Myocyte (in vitro differentiated cells): ENCODE measurements at places on chromosomes 4 and X. TPM values are rescaled to one million over a fixed set of nuclear protein-coding genes. Genes with fewer than 3 reads are reported as not detected.

- DNase-seq: peak; percentile 53
Observed at GRCh38 chr4:42519803-42520417, 122.6 kb downstream of the SHISA3 start.

GRCh38 chrX:72258174-72258573 lies 18.9 kb downstream of the RPS4X start:
- peak; percentile 40 for DNase-seq

- no peak for DNase-seq
Observed at GRCh38 chr4:23040539-23040938, 347.8 kb downstream of the GBA3 start.

GRCh38 chr4:160233141-160233540 lies 1130.3 kb downstream of the RAPGEF2 start:
- no peak for DNase-seq

GRCh38 chrX:6857749-6858148 lies 289.8 kb upstream of the STS start:
- DNase-seq: no peak

- no peak for DNase-seq
Observed at GRCh38 chr4:76279462-76279861, 27.1 kb upstream of the STBD1 start.

GRCh38 chrX:139200793-139201192 lies 329.7 kb upstream of the F9 start:
- no peak for DNase-seq

GRCh38 chrX:78725287-78725686 lies 22.2 kb upstream of the LPAR4 start:
- no peak for DNase-seq

- DNase-seq: no peak
Observed at GRCh38 chr4:101292214-101292613, 55.1 kb downstream of the PPP3CA start.

DNA sequence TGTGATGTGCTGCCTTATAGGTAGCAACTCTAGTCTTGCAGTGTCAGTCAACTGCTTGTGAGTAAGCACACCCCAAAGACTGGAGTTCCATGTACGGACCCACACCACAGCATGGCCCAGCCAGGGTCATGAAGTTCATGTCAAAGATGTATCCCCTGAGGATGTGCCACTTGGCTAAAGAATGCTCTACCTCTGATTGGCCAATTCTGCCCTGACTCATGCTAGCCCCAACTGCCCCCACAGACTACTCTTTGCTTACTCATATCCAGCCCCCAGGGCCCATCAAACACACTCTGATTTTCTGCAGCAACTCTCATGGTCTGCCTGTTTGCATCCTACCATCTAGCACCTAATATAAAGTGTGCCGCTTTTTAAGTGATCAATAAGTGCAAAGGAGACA lies 62.5 kb downstream of the CHRDL1 start:
- no peak for DNase-seq

DNA sequence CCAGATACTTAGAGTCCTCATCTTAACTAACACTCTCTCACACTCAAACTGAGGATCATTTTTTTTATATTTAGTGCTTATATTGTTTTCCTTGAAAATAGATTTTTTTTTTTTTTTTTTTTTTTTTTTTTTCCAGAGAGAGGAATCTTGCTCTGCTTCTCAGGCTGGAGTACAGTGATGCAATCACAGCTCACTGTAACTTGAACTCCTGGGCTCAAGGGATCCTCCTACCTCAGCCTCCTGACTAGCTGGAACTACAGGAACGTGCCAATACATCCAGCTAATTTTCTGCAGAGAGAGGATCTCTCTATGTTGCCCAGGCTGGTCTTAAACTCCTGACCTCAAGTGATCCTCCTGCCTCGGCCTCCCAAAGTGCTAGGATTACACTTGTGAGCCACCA lies 650.3 kb upstream of the ATOH1 start:
- no peak for DNase-seq

- no peak for DNase-seq
Observed at GRCh38 chr4:7129871-7130620, 62.2 kb upstream of the GRPEL1 start.

DNA sequence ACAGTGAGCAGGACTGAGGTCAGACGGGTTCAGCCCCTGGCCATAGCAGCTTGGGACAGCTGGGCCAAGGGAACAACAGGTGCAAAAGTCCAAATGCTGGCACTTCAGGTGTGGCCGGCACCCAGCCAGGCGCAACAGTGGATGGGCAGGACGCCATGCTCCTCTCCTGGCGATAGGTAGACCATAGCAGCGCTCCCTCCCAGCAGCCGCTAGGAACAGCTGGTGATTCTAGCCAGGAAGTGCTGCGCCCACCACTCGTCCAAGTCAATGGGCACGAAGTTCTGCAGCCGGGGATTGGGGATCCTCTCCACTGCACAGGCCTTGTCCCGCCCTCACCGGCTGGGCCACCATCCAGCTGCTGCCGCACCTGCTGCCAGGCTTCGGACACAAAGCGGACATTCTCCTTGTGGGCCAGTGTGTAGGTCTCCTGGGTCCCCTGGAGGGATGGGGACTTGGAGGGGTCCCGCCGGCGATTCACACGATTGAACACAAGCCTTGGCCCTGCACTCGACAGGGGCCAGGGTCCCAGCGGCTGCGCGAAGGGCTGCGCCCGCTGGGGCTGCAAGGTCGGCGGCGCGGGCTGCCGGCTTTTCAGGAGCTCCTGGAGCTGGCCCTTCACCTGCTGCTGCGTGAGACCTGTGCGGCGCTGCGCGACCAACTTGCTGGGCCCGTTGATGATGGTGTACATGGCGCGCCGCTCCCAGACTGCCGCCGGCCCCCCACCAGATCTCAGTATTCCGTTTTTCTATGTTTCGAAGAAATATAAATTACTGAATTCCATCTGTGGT lies 227.5 kb upstream of the STK26 start:
- no peak for DNase-seq

- DNase-seq: no peak
Observed at GRCh38 chr4:112819729-112820128, 182.8 kb downstream of the LARP7 start.

DNA sequence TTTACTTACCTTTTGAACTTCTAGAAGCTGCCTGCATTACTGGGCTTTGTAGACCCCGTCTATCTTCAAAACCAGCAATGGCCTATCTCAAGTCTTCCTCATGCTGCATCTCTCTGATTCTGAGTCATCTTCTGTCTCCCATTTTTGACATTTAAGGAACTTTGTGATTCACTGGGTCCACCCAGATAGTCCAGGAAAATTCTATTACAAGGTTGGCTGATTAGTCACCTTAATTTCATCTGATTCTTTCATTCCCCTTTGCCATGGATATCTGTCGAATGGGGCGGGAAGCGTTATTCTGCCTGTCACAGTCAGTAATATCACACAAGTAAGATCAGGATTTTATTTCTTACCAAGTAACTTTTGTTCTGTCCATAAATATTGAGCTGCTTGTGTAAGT lies 618.0 kb downstream of the CCSER1 start:
- no peak for DNase-seq

DNA sequence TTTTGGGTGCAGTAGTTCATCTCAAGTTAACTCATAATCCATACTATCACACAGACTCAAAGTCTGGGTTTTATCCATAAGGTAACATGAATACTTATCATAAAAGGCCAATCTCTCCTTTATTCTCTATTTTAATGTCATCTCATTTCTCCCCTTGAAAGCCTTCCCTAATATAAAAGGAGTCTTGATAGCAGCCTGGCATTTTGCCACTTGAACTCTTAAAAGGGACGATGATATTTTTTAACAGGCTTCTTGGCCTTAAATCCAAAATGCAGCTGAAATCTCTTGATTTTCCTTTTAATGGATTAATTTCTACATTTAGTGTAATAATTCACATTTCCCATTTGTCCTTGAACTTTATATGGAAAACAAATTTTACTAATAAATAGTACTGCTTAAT lies 8.4 kb upstream of the JCHAIN start:
- DNase-seq: no peak

DNA sequence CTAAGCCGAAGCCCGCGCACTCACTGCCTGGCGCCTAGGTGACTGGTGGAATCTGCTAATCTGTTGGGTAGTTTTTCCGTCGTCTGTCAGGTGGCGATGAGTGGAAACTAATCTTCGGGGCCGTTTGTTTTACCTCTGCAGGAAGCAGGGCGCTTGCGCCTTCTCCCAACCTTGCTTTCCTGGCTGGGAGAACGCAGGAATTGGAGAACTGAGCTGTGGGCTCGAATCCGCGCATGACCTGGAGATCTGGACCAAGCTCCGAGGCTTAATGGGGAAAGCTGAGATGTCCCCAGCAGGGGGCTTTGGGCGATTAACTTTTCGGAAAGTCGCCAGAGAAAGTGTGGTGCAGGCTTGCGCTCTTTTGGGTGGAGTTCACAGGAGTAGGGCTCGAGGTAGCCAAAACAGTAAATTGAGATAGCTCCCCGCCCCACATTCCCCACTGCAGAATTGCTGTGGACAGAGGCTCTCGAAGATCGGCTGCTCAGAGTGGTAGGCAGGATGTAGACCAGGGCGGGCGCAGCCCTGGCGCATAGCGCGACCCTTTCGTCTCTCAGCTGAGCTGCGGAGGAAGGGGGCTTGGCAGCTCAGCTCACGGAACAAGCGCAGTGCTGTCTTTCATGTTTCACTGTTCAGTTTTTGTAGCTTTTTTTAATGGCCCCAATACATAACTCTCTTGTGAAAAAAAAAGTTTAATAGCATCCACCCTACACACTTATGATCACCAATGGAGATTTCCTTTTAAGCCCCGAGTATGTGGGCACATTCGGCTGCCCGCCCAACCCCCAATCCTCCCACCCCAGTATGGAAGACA lies 2.7 kb upstream of the FGF5 start:
- DNase-seq: no peak

DNA sequence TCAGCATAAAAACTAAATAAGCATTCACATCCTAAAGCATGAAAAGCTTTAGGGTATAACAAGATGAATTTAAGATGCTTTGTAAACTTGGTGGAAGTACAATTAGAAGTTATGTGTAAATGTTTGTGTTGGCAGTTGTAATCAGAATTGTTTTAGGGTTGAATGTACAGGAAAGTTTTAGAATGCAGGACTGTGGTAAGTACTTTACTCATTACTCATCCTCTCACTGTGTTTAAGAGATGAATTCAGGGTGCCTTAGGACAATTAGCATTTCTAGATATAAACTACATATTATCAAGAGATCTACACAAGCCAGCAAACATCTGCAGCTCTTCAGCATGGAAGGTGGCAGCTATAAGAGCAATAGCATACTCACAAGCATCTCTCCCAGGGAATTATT lies 77.5 kb upstream of the ELOVL6 start:
- no peak for DNase-seq

DNA sequence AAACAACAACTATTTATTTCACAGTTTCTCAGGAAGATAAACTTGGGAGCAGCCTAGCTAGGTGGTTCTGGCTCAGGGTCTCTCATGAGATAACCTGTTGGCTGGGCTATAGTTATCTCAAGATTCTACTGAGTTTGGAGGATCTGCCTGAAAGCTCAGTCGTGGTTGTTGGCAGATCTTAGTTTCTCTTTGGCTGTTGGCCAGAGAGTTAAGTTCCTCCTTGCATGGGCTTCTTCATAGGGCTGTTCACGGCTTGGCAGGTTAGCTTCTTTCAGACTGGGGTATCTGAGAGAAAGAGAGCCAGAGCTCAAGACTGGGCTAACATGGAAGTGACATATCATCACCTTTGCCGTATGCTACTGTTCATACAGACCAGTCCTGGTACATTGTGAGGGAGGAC lies 28.7 kb downstream of the SEC24B start:
- DNase-seq: no peak

GRCh38 chr4:68962868-68963267 lies 11.3 kb upstream of the UGT2A3 start:
- no peak for DNase-seq

- DNase-seq: no peak
Observed at GRCh38 chrX:13893826-13894225, 76.9 kb upstream of the GPM6B start.

DNA sequence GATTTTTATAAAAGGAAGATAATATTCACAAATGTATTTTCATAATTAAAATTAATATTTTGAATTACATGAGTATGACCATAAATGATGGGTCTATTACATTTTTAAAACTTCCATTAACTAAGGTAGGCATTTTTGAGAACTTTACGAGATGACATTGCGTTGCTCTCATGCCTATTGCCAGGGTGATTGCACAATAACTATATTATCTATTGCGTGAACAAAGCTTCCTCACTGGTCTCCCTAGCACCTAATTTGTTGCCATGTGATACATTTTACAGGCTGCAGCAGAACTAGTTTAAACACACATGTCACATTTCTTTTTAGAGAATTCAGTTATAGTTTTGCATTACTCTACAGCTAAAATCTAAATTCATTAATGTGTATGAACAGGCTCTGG lies 289.7 kb upstream of the GRID2 start:
- DNase-seq: no peak

DNA sequence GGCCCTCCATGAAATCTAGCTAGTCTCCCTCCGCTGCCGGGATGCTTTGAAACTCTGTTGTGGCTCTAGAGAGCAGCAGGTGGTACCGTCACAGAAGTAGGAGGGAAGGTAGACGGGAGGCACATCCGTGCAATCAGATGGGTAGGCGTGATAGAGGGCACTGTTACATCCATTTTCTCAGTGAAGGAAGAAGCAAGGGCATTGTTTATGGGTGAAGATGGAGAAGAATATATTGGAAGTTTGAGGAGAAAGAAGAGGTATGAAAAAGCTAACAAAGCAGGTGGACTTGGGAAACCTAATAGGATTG lies 1.3 kb downstream of the ANAPC4 start:
- no peak for DNase-seq

DNA sequence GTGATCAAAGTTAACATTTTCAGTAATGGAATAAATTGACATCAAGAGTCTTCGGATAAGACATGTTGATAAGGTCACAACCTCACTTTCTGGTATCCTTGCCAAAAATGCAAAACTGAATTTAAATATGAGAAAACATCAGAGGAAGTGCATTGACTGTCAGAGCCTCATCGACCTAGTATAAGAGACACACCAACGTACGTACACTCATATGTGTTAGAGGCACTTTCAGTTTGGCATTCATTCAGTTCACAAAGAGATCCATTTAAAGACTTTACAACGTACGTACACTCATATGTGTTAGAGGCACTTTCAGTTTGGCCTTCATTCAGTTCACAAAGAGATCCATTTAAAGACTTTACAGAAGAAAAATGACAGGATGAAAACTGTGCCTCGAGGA lies 280.3 kb downstream of the INPP4B start:
- DNase-seq: no peak

The LEF1 gene
- total RNA-seq: 3.0 and 7.3 TPM in 2 replicates

The HCCS gene
- total RNA-seq: 23.1 and 25.7 TPM in 2 replicates

The GLRA2 gene
- not detected in 2 replicates for total RNA-seq

The PABPC1L2B gene
- not detected in 2 replicates for total RNA-seq

The EPGN gene
- total RNA-seq: 0.42 TPM in 1 of 2 replicates, not detected in the other

The PAGE5 gene
- not detected in 2 replicates for total RNA-seq

The XG gene
- 0.27 and 1.5 TPM in 2 replicates for total RNA-seq

The ZBTB33 gene
- 17.9 and 20.0 TPM in 2 replicates for total RNA-seq

The CWH43 gene
- total RNA-seq: not detected in 2 replicates

The COX18 gene
- total RNA-seq: 25.4 and 30.1 TPM in 2 replicates

The DMRTC1 gene
- not detected in 2 replicates for total RNA-seq

The GAR1 gene
- 11.9 and 18.1 TPM in 2 replicates for total RNA-seq

The NMU gene
- total RNA-seq: not detected in 2 replicates
